Hematopoietic multipotent progenitor cell (in vitro differentiated cells): ENCODE measurements at places on chromosomes 2 and 18. TPM values are rescaled to one million over a fixed set of nuclear protein-coding genes. Genes with fewer than 3 reads are reported as not detected.

- no peak for DNase-seq
Measured at GRCh38 chr18:79923896-79924585, 27.4 kb downstream of the SLC66A2 start.

DNA sequence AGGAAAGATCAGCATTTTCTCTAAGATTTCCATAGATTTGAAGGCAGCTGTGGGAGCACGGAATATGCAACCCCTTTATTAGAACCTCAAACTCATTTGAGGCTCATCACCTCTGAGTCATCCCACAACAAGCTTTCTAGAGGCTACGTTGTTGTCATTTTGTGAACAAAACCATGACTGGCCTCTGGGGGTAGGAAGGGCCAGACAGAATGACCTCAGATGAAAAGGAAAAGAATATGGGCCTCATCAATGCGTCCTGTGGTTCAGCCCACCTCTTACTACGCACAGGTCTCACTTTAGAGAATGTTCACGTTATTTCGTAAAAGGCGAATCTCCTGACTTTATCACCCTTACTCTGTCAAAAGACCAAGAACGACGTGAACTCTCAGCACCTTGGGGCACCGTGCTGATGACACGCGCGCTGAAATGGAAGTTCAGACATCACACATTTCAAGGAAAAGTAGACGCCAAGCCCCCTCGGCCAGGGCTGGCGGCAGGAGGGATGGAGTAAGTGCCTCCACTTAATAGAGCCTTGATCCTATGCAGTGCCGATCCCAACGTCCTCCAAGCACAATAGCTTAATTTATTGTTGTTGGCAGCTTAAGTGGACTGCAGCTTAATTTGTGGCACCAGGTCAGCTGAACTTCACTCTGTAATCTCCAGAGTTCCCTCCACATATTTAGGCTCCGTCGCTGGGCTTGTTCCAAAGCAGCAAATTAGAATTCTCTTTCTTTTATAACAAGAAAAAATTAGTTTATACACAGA is 208.3 kb downstream of the EIPR1 start:
- DNase-seq: no peak

The GLI2 gene
- under 0.01 TPM for total RNA-seq

The LCT gene
- total RNA-seq: 0.27 TPM

The SF3B1 gene
- total RNA-seq: 159 TPM

The TBR1 gene
- under 0.01 TPM for total RNA-seq
